Retinal pigment epithelial cell (primary cell): ENCODE measurements at places on chromosomes 16 and 17.

DNA sequence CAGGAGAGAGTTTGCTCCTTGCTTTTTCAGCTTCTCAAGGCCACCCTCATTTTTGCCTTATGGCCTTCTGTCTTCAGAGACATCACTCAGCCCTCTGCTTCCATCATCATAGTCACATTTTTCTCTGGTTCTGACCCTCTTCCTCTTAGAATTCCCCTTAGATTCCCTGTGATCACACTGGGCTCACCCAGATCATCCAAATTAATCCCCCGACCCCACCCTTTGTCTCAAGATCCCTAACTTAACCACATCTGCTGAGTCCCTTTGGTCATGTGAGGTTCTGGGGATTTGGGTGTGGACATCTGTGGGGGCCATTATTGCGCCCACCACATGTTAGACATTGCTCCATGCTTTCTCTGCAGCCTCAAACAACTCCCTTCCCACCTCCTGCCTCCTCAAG is 323.4 kb downstream of the CPPED1 start:
- no peak for DNase-seq

GRCh38 chr16:84156342-84156784 is 11.3 kb downstream of the DNAAF1 start:
- DNase-seq: no peak

- no peak for DNase-seq
These were observed 500 bp upstream of the KAT7 start for GRCh38 chr17:49787884-49788477.

DNA sequence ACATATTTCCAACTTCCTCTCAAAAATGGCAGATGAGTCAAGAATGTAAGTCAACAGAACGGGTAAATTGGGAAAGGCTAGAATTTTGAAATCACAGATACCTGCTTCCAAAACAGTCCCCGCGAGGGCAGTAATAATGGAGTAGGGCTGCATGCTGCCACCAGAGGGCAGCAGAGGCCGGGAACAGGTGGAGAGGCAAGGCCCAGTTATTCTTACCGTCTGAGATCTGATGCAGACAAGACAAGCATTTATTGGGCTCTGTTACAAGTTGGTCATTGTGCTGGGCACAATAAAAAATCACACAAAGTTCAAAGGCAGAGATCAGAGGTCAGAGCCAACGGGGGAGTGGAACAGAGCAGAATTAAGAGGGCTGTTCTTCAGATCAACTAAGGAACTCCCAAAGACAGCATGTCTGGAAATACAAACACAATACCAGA is 8.8 kb upstream of the MLKL start:
- no peak for DNase-seq

GRCh38 chr17:32798938-32799337 is 78.0 kb downstream of the MYO1D start:
- no peak for DNase-seq

GRCh38 chr17:338442-339192 is 14.0 kb downstream of the RPH3AL start:
- DNase-seq: no peak

DNA sequence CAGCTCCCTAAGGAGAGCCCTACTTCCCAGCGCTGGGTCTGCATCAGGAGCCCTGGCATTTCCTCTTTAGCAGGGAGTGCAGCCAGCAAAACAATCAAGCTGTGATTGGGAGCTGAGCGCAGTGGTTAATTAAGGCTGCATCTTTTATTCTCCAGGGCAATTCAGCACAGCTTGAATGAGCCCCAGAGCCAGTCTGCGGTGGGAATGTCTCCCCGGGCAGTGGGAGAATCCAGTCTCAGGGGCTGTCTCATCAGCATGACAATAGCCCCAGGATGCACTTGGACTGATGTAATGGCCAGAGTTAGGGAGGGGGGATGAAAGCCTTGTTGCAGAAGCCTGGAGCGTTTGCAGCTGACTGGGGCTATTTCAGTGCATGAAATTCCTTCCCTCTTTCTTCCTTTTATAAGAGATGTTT is 292.6 kb upstream of the SOX9 start:
- DNase-seq: no peak

GRCh38 chr17:32191306-32191705 is 49.0 kb downstream of the RHOT1 start:
- no peak for DNase-seq

GRCh38 chr16:66127459-66128370 is 238.8 kb upstream of the CDH5 start:
- no peak for DNase-seq

DNA sequence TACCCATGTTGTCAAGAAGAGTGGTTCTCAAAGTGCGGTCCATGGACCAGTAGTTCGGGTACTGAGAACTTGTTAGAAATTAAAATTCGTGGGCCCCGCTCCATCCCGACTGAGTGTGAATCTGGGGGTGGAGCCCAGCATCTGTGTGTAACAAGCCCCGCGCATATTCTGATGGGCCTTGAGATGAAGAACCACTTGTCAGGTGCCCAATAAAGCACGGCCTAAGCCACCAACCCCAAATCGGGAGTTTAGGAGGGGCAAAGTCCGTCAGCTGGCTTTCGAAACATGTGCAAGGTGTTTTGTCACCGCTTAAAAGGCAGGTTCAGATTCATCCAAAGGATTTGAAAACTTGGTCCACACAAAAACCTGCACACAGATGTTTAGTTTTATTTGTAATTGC is 29.5 kb downstream of the PSMD12 start:
- no peak for DNase-seq

DNA sequence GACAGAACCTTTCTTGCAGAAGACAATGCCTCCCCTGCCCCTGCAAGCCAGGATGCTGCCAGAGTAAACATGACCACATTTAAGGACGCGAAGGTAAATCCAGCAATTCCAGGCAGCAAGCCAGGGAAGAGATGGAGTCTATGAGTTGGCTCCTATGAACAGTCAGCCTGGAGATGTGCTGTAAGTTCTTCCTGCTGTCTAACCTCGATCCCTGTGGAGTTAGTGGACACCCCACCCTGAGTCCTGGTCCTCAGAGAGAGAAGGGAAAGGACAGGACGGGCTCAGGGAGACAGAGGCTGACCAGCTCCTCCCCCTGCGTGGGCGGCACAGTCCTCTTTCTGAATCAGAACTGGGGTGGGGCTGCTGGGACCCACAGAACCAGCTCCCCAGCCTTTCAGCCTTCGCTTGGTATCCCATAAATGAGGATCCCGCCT is 24.9 kb downstream of the CDC42EP4 start:
- no peak for DNase-seq

DNA sequence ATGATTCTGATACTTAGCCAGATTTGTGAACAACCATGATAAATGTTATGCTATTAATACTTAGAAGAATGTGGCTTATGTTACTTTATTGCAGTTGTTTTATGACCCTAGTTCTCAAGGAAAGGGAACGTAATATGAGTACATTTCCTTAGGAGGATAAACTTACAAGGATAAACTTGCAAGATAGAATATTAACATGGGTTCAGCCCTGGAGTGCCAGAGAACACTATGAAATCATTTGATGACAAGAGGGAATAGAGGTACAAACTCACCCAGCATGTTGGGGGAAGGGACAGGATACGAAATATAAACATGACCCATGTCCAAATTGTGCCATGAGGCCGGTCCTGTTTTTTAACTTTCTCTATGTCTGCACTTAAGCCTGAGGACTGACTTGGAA is 13.0 kb upstream of the ABCA5 start:
- no peak for DNase-seq

GRCh38 chr17:70370816-70371215 is 201.5 kb downstream of the KCNJ2 start:
- no peak for DNase-seq

- DNase-seq: no peak
These were observed 286.6 kb upstream of the CCL2 start for GRCh38 chr17:33968350-33969044.

GRCh38 chr17:35578197-35578928 is at the start of gene PEX12:
Gene PEX12, minus strand, starts transcription at chr17:35578571. Its CDS starts 550 bp downstream, at chr17:35578021.
- peak; percentile 41 for DNase-seq

GRCh38 chr17:17102176-17102575 is 59.9 kb downstream of the MPRIP start:
- no peak for DNase-seq

GRCh38 chr17:17341452-17341851 is 38.3 kb downstream of the NT5M start:
- DNase-seq: no peak

- no peak for DNase-seq
These were observed 46.9 kb upstream of the NLK start for GRCh38 chr17:27995554-27995953.

- peak; percentile 80 for DNase-seq
These were observed 49.3 kb downstream of the CMIP start for GRCh38 chr16:81493755-81494433.

- no peak for DNase-seq
These were observed 313.0 kb upstream of the GOT2 start for GRCh38 chr16:59047114-59047513.

GRCh38 chr17:79806446-79806760 is 9.5 kb upstream of the CBX8 start:
- no peak for DNase-seq

- DNase-seq: no peak
These were observed 453 bp upstream of the WFIKKN1 start for GRCh38 chr16:630249-630814.

DNA sequence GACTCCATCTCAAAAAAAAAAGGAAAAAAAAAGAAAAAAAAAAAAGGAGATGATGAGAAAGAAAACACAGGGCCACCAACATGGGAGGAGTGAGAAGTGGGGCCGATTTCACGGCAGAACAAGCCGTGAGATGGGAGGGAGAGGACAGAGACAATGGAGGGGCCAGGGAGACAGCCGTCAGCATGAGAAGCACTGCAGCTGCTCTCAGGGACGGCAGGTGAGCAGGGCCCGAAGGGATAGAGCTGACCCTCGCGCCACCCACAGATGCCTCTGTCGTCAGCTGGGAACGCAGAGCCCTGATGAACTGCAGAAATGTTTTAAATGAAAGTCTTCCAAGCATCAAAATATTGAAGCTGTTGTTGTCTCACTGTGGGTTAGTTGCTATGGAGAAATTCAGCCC is 20.3 kb downstream of the PITPNM3 start:
- no peak for DNase-seq

GRCh38 chr16:85480727-85481101 is 132.4 kb upstream of the GSE1 start:
- no peak for DNase-seq

DNA sequence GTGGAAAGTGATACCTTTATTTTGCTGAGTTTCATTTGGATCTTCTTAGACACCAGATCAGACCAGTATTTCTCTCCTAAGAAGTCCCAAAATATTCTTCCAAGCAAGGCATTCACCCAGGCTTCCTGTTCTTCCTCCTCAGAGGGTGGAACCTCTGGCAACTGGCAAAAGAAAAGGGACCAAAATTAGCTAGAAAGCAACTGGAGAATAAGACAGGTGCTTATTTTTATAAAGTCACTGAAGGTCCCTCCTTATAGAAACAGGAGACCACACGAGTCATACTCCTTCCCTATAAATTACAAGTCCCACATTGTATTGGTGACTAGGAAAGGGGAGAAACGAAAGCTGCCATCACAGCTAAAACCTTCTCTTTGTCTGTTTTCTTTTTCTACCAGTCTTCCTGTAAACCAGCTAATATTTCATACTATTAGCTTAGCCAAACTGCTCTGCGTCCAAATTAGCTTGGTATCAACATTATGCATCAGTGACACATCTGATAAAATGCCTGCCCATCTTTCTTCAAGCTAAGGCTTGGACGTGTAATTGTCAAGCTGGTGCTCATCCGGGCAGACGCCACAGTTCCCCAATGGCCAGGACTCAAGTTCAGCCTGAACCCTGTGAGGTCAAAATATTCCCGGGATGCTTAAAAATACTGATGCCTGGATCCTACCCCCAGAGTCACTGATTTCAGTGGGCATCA is 47.5 kb upstream of the ERN1 start:
- no peak for DNase-seq

DNA sequence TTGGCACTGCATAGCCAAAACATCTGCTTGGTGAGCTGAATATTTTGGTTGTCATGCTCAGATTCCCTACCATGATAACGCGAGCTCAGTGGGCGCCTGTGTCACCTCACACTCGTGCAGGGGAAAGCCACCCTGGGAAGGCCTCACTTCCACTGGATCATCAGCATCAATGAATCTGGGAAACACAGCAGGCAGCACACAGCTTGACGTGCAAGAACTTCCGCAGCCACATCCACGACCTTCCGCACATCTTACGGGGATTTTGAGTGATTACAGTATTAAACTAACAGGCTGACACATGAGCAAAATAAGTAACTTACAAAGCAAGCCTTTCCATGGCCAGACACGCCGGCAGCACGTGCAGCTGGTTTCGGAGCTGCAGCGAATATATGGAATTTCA is 54.7 kb upstream of the FOXF1 start:
- no peak for DNase-seq

GRCh38 chr16:49531931-49532840 is 158.6 kb downstream of the C16orf78 start:
- no peak for DNase-seq

- no peak for DNase-seq
These were observed at the start of the genes SGSH and SLC26A11 for GRCh38 chr17:80220054-80220735. Gene SGSH, minus strand, starts transcription at chr17:80220333. Its CDS starts 20 bp downstream, at chr17:80220313. Gene SLC26A11, plus strand, starts transcription at chr17:80220427. Its CDS starts 1,134 bp downstream, at chr17:80221561.

DNA sequence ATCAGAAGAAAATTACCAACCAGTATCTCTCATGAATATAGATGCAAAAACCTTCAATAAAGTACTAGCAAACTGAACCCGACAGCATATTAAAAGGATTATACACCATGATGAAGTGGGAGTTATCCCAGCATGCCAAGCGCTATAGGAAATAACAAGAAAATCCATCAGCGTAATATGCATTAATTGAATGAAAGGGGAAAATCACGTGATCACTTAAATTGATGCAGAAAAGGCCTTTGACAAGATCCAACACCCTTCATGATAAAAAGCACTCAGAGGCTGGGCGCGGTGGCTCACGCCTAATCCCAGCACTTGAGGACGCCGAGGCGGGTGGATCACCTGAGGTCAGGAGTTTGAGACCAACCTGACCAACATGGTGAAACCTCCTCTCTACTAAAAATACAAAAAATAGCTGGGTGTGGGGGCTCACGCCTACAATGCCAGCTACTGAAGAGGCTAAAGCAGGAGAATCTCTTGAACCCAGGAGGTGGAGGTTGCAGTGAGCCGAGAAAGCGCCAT is 4.8 kb downstream of the CTRB2 start:
- no peak for DNase-seq

DNA sequence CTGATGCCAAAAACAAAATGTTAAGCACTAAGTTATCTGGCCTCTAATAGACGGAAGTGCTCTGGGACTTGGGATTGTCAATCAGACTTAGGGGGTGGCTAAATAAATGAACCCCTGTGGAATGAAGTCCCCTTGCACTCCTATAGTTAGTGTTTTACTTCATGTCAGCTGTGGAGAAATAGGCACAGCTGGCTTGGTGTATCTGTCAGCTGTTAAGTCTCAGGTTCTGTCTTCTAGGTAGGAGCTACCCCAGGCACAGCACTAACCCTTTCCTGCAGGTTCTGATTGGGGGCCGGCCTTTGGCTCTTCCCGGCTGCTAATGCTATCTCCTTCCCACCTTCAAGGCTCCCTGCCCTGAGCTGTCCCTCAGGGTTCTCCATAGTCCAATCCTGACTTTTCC is 410.6 kb downstream of the UTP18 start:
- DNase-seq: no peak

GRCh38 chr17:75587675-75588595 is at the start of gene MYO15B:
Gene MYO15B, plus strand, starts transcription at chr17:75587800. Its CDS starts 258 bp downstream, at chr17:75588058.
- DNase-seq: no peak
